ENCODE measurements at places on chromosomes 1 and 21. TPM values are rescaled to one million over a fixed set of nuclear protein-coding genes. Genes with fewer than 3 reads are reported as not detected.

DNA sequence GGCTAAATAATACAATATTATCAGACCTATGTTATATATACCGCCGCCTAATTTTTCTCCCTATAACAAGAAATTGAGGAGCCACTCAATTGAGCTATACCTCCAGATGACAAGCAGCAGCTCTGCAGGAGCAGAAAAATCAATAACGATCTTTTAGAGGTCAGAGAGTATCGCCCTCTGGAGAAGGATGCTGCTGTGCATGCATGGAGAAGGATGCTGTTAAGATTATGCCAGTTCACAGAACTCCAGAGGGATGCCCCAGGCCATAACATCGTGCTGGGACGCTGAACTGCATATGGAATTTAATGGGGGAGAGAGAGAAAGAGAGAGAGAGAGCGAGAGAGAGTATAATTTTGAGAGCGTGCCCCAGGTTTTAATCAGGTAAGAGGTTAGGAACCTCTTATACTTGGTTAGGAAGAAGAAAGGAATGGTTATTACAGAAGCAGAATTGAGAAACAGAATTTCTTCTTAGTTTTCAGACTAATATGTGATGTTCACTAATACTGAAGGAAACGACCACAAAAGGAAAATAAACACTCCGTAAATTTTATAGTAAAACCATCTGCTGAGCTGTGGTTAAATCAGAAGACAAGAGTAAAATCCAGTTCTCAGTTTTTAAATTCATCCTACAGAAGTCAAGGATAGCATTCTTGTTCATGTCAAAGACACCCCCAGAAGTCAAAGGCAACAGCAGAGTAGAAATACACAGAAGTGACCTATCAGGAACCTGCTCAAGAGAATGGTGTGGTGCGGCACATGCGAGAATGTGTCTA, 111.1 kb downstream of the SMYD2 start:
- DNase-seq: no peak

DNA sequence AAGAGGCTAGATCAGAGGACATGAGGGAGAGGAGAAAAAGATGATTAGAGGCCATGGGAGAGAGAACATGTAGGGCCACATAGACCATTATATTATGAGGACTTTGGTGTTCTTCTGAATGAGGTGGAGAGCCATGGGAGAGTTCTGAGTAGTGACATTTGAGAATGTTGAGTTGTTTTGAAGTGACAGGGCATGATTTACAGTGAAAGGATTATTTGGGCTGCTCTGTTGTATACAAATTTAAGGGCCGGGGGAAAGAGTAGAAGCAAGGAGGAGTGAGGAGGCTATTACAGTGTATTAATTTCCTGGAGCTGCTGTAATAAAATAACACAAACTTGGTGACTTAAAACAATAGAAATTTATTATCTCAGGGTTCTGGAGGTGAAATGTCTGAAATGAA, 102.5 kb upstream of the RGS4 start:
- DNase-seq: no peak

Gene BMP8B
- total RNA-seq: 0.58 TPM

- DNase-seq: no peak
Observed at GRCh38 chr1:65232461-65232990, 76.8 kb upstream of the DNAJC6 start.

Gene NT5C1A
- total RNA-seq: not detected

Gene TNFRSF25
- total RNA-seq: 9.6 TPM

DNA sequence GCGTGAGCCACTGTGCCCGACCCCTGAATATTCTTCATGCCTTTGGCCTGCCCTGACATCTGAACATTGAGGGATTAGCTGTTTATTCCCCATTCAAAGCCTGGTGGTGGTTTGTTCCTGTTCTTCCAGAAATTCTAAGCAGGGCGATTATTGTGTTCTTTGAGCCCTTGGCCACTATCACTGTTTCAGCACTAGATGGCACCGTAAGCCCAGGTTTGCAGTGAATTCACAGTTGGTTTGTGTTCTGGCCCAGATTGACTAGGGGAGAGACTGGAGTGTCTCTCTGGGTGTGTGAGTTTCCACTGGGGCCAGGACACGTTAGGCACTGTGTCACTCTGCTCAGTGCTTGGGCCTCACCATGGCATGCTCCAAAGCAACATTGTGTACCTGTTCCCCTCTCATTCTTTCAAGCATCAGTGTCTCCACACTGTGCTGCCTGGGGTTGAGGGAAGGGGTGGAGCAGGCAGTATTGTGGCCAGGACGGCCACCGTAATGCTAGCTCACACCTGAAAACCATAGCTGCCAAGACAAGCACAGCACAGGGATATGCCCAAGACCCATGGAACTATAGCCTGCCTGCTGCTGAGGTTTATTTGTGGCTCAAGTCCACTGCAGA, 52.7 kb downstream of the PKN2 start:
- no peak for DNase-seq

DNA sequence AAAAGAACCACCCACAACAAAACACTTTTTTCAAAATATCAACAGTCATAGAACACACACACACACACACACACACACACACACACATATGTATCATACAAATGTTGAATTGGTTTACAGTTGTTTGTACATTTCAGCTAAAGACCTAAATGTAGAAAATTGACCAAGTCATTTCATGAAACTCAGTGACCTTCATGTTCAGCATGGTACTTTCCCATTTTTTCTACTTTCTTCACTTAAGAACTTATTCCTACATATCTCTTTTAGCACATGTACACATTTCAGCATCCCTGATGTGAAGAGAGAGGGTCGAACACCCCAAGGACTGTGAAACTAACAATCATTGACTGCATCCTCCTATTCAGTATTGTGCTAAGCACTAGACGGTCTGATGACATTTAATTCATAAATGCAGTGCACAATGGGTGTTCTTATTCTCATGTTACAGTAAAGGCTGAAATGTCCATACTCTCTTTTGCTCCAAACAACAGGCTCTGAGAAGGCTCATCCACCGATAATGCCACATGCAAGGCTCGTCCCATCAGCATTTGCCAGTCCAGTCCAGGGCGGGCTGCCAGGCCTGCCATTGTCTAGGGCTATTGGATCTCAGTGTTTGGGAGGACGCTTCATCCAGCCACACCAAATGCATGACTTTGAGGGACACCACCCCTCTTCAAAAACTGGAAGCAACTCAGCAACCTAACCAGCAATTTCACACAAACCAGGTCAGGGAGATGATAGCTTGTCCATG, 150.1 kb upstream of the RUNX1 start:
- no peak for DNase-seq

DNA sequence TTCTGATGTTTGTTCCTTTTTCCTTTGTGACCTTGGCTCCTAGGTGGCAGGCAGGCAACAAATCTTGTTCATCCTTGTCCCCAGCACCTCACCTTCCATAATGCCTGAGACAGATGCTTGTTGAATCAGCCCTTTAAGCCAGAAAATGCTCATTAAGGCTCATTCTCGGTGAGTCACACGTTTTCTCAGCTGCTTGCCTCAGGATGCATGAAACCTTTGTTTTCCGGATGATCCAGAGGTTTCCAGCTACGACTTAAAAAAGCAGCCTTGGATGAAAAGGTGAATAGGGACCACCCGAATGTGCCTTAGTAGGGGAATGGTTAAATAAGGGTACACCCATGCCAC, 4.6 kb upstream of the ATP13A2 start:
- DNase-seq: peak; percentile 13

DNA sequence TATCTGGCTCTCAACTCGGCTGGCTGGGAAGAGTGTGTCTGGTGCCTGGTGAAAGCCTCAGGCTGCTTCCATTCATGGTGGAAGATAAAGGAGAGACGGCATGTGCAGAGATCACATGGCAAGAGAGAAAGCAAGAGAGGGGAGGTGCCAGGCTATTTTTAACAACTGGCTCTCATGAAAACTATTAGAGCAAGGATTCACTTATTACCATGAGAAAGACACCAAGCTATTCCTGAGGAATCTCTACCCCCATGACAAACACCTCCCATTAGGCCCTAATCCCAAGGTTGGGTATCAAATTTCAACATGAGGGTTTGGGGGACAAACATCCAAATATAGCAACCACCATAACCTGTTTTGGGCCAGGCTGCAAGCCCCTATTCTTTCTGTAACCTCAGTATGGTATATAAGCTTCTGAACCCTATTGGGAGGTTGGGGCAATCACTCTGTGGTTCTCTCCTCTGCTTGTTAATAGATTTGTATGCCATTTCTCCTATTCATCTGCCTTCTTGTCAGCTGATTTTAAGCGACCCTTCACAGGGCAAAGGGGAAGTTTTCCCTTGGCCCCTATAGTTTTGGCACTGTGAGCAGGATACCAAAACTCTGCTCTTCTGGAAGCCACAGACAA, 179.0 kb upstream of the TNR start:
- no peak for DNase-seq

Gene TEX35
- not detected for total RNA-seq
